ENCODE measurements at places on chromosomes 1 and 21. TPM values are rescaled to one million over a fixed set of nuclear protein-coding genes. Genes with fewer than 3 reads are reported as not detected.
A peak's percentile ranks its signal among the peaks of the same experiment; 100 is the strongest.

DNA sequence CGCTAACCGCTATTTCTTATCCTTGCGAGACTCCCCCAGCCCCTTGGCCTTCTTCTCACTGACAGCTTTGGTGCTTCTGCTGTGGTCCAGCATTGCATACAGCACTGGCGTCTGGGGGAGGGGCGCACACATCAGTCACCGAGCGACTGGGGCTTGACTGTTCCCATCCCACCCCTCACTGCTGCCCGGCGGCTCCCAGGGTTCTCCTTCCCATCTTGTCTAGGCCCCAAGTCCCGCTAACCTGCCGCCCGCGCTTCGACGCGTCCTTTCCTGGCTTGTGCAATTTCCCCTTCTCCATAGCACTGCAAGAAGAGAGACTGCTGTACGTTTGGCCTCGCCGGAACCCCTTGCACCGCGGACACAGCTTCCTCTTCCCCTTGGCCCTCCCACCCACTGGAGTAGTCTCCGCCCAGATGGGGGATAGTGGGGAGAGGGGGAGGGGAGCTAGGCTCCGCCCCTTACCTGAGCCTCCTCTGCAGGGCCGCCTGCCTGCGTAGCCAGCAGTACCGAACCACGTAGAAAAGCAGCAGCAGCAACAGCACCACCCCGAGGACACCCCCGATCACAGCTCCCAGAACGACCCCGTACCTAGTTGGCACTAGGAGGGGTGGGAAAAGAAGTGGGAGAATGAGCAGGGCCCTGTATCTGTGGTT is 3.8 kb downstream of the MPZ start:
- DNase-seq = peak; percentile 63

GRCh38 chr1:21308847-21309652 is 18.8 kb upstream of the ECE1 start:
- DNase-seq = no peak

DNA sequence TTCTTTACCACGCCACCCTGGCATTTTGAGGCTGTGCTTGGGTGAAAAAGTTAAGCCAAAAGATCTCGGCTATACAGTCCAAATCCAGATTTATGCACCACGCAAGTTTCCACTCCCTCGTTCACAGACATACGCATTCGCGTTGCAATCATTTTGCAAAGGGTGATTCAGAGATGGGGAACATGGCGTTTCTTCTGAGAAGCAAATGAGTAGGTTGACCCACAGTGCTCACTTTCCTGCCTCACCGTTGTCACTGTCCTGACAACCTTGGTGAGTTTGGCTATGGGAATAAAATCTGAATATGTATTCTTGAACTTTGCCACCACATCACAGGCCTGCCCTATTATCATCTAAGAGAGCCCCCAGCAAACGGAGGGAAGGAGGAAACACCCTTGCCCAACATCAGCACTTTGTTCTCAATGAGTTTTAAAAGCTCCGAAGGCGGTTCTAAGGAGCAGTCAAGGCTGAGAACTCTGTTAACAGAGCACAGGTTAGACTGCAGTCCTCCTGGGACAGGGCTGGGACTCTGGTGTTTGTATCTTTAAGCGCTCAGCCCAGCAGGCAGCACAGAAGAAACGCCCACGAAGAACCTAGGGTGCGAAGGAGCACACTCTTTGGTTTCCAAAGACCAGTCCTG is 86.4 kb downstream of the RUNX1 start:
- DNase-seq = no peak

DNA sequence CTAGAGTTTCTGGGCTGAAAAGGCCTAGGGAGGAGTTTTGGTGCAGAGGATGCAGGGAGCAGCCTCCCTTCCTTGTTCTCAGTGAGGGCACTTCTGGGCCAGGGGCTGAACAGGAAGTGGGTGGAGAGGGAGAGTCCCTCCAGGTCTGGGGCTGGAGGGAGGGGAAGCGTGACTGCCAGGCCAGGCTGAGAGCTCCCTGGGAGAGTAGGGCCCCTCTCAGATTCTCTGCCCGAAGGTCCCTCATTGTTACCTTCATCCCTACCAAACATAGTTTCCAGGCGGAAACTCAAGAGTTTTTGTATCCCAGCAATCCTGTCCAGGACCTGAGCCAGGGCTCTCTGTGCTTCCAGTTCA is 36.8 kb downstream of the CITED4 start:
- no peak for DNase-seq

Gene HSPB7
- 11.2 TPM for polyA plus RNA-seq
